ENCODE measurements at places on chromosomes 7 and 10.

- DNase-seq, result no peak
Observed at GRCh38 chr7:128873234-128873633, 10.6 kb downstream of the ATP6V1F start.

GRCh38 chr7:92955081-92955480 is 118.7 kb upstream of the CDK6 start:
- no peak for DNase-seq

DNA sequence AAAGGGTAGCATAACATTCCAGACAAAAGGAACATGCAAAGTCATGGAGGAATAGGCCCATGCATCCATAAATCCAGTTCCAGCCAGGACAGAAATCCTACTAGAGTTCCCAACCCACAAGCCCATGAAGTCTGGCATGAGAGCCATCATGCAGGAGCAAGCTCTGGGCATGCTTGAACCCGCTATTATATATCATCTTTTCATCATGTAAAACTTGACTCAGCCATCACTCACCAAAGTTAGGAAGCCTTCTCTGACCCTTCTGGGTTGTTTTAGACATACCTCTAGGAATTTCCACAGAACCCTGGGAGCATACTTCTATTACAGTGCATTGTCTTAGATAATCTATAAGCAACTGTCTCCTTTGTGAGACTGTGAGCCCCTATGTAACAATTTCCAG is 293.0 kb upstream of the NPSR1 start:
- no peak for DNase-seq

DNA sequence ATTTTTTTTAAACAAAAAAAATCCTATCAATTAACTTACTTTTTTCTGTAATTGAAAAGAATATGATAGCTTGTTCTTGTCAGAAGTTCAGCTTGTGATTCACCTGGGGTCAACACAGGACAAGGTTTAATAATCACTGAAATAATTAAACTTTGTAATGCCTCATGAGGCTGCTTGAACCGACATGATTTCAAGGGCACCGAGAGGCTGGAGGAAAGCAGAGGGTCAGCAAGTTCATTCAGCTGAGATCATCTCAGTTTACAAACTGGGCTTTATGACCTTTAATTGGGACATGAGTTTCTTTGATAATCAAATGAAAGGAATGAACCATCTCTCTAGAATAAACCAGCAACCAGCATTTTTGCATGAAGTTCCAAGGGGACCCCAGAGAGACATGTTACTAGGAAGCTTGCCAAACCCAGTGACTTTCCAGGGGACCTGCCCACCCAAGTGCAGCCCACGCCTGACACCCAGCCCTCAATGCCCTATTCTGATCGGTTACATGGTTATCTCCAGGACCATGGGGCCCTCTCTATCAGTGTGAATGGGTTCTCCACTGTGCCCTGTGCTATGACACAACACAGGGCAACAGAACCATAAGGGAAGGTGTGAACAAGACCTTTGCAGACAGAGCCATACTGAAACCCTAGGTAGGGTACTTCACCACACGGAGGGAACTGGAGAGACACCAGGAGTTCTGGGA is 7.8 kb upstream of the CYP3A4 start:
- DNase-seq, result no peak

- no peak for DNase-seq
Observed at GRCh38 chr10:77906951-77907421, 19.6 kb downstream of the DLG5 start.

DNA sequence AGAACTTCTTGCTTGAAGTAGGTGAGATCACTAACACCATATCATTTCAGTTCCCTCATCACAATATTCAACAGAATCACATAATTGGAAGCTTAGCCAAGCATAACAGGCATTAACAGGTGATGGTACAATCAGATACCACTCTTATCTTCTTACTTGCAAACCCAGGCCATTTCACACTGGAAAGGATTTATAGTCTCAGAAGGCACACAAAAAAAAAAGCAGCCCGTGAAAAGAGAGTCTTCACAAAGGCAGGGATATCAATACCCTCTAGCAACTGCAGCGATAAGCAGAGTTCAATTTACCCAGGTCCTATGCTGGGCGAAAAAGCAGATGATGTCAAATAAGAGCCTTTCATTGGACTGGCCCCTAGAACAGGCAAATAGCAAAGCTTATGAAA is 1082.4 kb downstream of the XPNPEP1 start:
- DNase-seq, result no peak

DNA sequence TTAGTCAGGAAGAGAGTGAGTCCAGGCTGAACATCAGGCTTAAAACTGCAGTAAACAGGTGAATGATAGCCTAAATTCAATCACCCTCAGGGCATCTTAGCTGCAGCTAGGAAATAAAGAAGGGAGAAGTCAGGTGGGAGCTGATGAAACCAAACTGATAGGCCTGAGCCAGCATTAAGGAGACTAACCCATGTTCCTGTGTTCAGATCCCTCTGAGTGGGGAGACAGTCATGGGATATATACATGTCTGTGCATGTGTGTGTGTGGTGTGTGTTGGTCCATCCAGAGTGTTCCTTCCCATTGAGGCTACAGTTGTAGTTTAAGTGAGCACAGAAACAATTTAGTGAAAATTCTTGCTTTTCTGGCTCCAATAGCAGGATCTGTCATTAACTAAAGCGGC is 480.9 kb downstream of the PHTF2 start:
- no peak for DNase-seq

GRCh38 chr7:151806952-151807775 is 69.8 kb downstream of the PRKAG2 start:
- no peak for DNase-seq

GRCh38 chr7:139791316-139791715 is 13.5 kb upstream of the HIPK2 start:
- no peak for DNase-seq

DNA sequence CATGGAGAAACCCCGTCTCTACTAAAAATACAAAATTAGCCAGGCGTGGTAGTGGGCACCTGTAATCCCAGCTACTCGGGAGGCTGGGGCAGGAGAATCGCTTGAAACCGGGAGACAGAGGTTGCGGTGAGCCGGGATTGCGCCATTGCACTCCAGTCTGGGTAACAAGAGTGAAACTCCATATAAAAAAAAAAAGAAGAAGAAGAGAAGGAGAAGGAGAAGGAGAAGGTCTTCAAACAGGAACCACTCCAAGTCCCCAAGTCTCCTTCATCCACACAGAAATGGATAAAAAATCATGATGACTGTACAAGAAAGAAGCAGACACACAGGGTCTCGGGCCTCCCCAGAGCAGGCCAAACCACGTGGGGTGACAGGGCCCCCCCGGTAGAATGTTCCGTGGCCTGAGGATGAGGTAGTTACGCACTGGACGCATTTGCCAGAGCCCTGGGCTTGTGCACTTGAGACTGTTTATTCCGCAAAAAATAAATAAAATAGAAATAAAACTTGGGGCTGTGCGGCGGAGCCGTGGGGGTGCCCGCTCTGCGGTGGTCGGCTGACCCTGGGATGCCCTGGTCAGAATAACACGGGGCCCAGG is 15.8 kb downstream of the VENTX start:
- no peak for DNase-seq

- no peak for DNase-seq
Observed at GRCh38 chr7:117737926-117738325, 135.3 kb downstream of the CTTNBP2 start.

DNA sequence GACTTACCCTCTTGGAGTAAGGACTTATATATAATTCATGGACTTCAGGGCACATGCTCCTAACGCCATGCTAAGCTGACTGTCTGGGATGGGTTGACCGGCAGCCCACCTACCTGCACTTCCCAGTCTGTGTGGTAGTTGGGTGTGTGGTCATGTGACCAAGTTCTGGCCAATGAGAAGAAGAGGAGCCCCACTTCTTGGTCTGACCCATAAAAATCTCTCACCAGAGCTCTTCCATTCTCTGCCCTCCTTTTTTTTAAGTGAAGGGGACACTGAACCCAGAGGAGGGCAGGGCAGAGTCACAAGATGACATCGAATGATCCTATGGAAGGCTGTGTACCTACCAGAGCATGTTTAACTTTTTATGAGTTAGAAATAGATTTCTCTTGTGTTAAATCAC is 370.1 kb downstream of the FRMD4A start:
- DNase-seq, result no peak

DNA sequence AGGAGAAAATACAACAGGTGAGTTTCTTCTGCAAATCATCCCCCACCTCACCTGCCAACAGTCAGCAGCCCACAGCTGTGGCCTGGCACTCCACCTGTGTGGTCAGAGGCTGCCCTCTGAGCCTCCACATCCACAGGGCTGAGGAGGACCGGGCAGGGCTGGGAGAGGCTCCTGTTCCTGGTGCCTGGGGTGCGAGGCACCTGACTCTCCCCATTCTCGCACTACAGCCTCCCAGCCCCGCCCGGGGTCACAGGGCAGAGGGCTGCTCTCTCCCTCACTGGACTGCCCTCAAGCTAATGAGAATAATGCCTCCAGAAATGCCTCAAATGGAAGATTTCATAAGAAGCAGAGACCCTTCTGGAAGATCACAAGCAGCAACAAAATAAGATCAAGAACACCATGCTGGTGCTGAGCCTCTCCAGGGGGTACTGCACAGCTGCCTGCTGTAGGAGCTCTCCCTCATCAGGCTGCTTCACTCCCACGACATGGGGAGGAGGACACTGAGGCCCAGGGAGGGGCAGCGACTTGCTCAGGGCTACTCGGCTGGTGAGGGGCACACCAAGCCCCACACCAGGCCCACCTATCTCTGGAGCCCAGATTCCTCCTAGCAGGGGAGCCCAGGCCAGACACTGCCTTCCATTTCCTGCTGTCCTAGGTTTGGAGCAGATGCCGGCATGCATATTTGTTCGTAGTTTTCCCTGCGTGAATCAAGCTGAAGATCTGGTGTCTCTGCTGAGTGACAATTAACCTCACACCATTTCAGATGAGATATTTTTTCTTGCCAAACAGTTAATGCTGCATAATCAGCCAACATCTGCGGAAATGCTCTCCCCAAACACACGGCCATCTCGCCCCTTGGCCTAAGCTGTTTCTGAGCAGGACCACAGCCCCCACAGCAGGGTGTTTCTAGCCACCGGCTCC is 76.5 kb downstream of the FAM53B start:
- DNase-seq, result no peak

GRCh38 chr10:131689486-131689885 is 211.3 kb upstream of the PPP2R2D start:
- no peak for DNase-seq

- DNase-seq, result no peak
Observed at GRCh38 chr10:74502963-74503608, 323.3 kb upstream of the KAT6B start.

- no peak for DNase-seq
Observed at GRCh38 chr10:131242007-131242406, 69.5 kb downstream of the TCERG1L start.

- no peak for DNase-seq
Observed at GRCh38 chr7:10537764-10538163, 435.9 kb upstream of the PHF14 start.

DNA sequence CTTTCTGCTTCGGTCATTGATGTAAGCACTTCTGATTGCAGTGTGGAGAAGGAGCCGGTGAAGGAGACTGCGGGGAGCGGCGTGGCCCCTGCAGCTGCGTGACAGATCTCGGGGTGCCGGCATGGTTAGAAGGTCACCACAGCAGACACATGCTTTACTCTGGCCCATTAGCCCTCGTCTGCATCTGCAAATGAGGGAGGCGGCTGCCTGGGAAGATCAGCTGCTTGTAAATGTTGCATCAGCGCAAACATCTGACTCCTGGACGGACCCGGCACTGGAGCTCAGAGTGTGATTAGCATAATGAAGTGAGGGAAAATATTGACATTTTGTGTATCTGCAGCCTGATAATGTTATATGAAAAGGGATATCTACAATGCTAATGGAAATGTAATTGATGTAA is 30.5 kb upstream of the MNX1 start:
- no peak for DNase-seq

GRCh38 chr7:36986511-36986933 is 262.2 kb upstream of the AOAH start:
- DNase-seq, result no peak

DNA sequence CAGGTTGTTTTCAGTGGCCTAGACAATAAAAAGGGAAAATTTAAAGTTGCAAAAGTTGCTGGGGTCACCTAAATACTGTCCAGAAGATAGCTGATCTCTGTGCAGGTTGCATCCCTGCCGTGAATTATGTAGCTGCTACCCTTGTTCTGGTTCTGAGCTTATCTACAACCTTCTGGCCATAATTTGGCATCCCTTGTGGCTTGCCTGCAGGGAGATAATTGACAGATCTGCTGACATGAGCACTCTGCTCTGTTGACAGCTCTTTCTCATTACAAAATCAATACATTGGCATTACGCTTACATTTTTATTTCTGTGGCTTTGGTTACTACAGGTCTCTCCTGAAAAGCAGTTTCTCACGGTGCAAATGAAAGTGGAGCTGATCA is 29.3 kb upstream of the HECTD2 start:
- no peak for DNase-seq

All from femur (tissue), 1 donor.